ENCODE measurements at places on chromosomes 12 and 14.

GRCh38 chr14:73785336-73785833 is 66.2 kb upstream of the PTGR2 start:
- peak; percentile 97 for DNase-seq

- DNase-seq, result no peak
Observed at GRCh38 chr14:69693145-69693544, 73.8 kb upstream of the SRSF5 start.

DNA sequence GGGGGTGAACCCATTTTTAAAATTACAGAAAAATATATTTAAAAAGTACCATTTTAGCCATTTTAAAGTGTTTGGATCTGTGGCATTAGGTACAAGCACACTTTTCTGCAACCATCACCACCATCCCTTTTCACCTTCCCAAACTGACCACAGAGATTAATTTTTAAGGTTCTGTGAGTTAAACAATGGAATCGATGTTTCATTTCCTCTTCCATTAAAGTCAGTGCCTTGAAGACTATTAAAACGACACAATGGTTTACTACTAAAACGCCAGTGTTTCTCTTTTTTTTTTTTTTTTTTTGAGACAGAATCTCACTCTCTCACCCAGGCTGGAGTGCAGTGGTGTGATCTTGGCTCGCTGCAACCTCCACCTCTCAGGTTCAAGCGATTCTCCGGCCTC is 78.1 kb upstream of the GPR68 start:
- no peak for DNase-seq

GRCh38 chr12:3247629-3248161 is 170.5 kb downstream of the TSPAN9 start:
- DNase-seq, result no peak

- no peak for DNase-seq
Observed at GRCh38 chr14:56814519-56814959, 4.3 kb upstream of the OTX2 start.
